ENCODE measurements at places on chromosomes 3 and 15. TPM values are rescaled to one million over a fixed set of nuclear protein-coding genes. Genes with fewer than 3 reads are reported as not detected.

The CIAO2A gene
- 33.5 TPM for polyA plus RNA-seq

The KLF15 gene
- polyA plus RNA-seq: 57.3 TPM

The KLF13 gene
- polyA plus RNA-seq: 65.0 TPM

The CELSR3 gene
- polyA plus RNA-seq: 0.48 TPM

The SCAANT1 gene
- polyA plus RNA-seq: not detected

The ANKUB1 gene
- polyA plus RNA-seq: not detected

The SCN11A gene
- polyA plus RNA-seq: 0.32 TPM

The CPN2 gene
- polyA plus RNA-seq: 0.06 TPM

The FETUB gene
- polyA plus RNA-seq: not detected

The SPRED1 gene
- polyA plus RNA-seq: 8.2 TPM

The SUSD5 gene
- 2.2 TPM for polyA plus RNA-seq

The SHF gene
- polyA plus RNA-seq: 13.4 TPM

The SH2D7 gene
- not detected for polyA plus RNA-seq

The STAB1 gene
- polyA plus RNA-seq: 91.8 TPM
